ENCODE measurements at places on chromosomes 12 and 14.

- peak; percentile 97 for DNase-seq
These were observed 204.8 kb downstream of the NUAK1 start for GRCh38 chr12:105933671-105934665.

GRCh38 chr12:44158746-44159145 is 322.9 kb downstream of the TMEM117 start:
- no peak for DNase-seq

DNA sequence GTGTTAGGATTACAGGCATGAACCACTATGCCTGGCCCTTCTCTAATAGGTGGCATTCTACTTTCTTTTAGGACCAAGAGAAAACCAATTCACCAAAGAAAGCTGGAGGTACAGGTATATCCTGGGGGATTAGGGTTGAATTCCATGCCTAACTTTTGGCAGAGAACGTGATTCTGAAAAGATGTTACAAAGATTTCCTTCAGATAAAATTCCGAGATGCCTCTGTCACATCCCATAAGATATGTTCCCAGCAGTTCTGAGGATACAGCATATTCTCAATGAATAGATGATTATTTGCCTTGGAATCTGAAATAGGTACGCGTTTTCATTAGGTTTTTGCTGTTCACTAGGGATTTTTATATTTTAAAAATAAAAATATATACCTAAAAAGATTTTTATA is 111.9 kb upstream of the KRAS start:
- DNase-seq = no peak

GRCh38 chr12:66804563-66804974 is 125.7 kb upstream of the GRIP1 start:
- DNase-seq = no peak

- no peak for DNase-seq
These were observed 7.0 kb downstream of the KRT1 start for GRCh38 chr12:52673217-52673616.

GRCh38 chr12:51368640-51369517 is 22.3 kb downstream of the GALNT6 start:
- DNase-seq = peak; percentile 26

DNA sequence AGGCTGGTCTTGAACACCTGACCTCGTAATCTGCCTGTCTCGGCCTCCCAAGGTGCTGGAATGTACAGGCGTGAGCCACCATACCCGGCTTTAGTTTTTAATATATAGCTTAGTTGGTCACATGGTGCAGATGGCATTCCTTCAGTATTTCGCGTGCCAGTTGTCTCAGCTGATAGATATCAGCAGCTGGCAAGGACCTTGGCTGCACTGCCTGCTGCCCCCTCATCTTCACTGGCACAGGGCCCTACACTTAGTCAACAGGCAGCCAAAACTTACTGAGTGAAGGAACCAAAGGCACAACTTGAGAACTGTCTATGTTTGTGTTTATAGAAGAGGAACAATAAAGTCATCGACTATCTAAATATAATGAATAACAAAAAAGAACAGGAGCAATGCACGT is 31.0 kb downstream of the EID3 start:
- no peak for DNase-seq

GRCh38 chr12:58583940-58584339 is 336.4 kb downstream of the LRIG3 start:
- DNase-seq = no peak

GRCh38 chr14:35336494-35337268 is 44.5 kb downstream of the PSMA6 start:
- peak; percentile 47 for DNase-seq

- DNase-seq = no peak
These were observed 428.2 kb downstream of the ATP23 start for GRCh38 chr12:58369576-58369975.

- DNase-seq = no peak
These were observed 12.0 kb downstream of the SLC39A2 start for GRCh38 chr14:21011136-21011535.

GRCh38 chr12:57418255-57418654 is 12.6 kb downstream of the R3HDM2 start:
- no peak for DNase-seq

- DNase-seq = no peak
These were observed 35.1 kb downstream of the NIN start for GRCh38 chr14:50795909-50796308.

DNA sequence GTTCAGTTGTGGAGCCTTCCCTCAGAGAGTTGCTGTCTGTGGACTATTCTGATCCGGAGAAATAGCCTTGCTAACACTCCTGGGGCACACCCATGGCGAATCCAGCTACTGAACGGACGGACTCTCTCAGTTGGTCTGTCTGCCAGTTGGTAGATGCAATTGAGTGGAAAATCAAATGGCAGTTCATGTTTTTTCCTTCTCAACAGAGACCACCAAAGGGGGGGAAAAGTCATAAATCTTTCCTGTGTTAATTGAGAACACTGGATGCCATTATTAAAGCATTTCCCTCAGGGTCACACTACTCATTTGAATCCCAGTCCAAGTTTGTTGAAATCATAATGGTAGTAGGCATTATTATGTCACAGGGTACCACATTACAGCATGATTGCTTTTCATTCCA is 354.3 kb upstream of the FAR2 start:
- DNase-seq = no peak

GRCh38 chr12:109735051-109735521 is 21.5 kb downstream of the FAM222A start:
- no peak for DNase-seq

DNA sequence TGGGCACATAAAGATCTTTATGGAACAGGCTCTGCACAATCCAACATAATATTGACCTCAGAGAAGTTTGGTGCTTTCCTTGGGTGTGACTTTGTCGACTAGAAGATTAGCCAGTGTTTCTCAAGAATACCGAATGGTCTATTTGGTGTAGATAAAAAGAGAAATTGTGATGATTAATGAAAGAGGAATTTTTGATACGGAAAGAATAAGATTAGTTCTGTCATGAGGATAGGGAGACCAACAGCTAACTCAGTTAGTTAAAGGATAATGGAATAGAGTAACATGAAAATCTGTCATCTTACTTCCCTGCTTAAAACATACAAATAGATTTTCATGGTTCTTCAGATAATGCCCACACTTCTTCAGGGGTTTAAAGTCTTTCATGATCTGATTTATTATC is 24.2 kb downstream of the PTPRO start:
- DNase-seq = no peak

DNA sequence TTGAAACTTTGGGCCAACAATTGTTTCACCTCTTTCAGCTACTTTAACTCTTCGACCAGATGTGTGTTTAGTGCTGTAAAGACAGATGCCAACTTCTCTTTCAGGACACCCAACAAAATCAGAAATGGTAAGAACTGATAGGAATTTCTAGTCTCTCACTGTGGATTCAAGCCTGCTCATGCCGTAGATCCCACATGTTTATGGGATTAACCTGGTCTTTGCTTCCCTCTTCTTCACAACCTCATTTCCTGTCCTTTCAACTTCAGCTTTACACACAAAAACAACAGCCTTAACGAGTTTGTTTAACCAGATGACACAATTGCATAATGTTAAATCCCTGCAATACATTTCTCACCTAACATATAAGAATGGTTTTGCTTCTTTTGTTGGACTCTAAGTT is 1031.9 kb upstream of the LRFN5 start:
- no peak for DNase-seq

- DNase-seq = no peak
These were observed 73.9 kb downstream of the SYT1 start for GRCh38 chr12:78938341-78939084.

DNA sequence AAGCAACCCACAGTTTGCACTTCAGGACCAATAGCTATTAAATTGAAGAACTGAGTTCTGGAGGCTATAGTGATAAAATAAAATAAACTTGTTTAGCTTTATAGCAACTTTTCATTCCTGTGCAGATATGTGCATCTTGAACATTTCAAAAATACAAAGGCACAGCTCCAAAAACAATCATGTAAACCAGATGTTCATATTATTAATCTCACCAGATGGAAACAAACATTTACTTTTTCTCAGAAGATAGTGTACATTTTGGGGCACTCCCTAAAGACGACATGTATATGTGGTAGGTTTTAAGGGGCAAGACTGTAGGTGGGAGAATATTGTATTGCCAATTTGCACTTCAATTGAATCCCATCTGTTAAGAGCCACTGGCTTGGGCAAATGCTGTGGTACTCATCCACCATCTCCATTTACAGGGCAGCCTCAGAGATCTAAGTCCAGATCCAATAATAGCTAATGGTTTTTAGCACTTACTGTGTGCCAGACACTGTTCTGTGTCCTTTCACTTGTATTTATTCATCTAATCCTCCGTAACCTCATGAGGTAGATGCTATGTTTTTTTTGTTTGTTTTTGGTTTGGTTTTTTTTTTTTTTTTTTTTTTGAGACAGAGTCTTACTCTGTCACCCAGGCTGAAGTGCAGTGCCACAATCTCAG is 49.1 kb downstream of the PTGER2 start:
- no peak for DNase-seq

DNA sequence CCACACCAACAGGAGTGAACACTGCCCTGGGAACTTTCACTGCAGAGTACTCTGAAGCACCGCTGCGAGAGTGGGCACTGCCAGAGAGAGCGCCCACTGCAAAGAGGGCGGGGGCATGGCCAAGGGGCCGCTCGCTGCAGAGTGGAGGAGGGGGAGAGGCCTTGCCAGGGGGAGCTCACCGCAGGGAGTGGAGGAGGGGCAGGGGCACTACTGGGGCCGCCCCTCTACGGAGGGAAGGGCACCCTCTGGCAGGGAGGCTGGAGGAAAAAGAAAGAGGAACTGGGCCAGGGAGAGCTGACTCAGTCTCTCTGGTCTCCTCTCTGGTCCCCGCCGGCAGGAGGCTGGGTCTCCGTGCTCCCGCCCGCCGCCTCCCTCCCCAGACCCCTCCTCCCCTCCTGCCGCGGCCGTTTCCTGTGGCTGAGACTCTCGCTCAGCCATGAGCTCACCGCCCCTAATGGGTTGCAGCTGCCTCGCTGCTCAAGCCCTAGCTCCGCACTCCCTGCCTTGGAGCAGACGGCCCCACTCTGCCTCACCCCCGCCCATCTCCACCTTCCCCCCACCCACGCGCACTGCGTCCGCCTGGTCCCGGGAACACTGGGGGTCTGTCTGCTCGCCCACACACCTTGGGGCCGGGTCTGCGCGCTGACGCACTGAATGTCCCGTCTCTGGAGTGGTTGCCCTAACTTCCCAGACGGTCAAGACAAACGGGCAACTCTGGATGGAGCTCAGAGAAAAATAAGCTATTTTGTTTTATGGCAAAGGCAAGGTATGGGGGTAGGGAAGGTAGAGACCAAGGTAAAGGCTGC is 1.3 kb downstream of the ARHGEF40 start:
- DNase-seq = peak; percentile 97

DNA sequence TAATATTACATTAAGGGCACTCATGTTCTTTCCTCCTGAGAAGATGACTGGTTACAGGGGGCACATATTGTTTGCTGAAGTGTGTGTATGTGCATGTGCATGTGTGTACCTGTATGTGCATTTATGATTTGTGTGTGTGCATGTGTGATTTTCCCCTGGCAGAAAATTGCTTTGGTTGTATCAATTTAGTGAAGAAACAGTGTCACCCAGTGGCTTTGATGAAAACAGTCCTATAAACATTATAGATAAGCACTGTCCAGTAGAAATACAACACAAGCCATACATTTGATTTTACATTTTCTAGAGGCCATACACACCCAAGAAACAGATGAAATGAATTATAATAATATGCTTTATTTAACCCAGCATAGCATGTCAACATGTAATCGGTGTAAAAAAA is 8.6 kb downstream of the PDE3A start:
- peak; percentile 29 for DNase-seq

- no peak for DNase-seq
These were observed 154.9 kb upstream of the PZP start for GRCh38 chr12:9363145-9363544.

DNA sequence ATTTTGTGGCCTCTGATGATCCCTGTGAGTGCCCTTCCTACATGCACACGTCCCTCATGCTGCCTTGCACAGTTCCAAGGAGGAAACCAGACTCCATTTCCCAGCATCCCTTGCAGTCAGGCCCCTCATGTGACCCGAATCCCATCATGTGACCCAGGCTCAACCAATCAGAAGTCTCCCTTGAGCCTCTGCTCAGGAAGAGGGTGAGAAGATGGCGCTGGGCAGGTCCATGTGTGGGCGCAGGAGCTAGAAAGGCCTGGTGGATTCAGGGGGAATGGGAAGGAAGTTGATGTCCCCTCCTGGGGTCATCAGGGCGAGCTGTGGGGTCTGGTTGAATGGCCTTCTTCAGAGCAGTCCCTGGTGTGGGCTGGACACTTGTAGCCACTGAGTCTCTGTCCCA is 240.5 kb downstream of the ADGRD1 start:
- DNase-seq = no peak

DNA sequence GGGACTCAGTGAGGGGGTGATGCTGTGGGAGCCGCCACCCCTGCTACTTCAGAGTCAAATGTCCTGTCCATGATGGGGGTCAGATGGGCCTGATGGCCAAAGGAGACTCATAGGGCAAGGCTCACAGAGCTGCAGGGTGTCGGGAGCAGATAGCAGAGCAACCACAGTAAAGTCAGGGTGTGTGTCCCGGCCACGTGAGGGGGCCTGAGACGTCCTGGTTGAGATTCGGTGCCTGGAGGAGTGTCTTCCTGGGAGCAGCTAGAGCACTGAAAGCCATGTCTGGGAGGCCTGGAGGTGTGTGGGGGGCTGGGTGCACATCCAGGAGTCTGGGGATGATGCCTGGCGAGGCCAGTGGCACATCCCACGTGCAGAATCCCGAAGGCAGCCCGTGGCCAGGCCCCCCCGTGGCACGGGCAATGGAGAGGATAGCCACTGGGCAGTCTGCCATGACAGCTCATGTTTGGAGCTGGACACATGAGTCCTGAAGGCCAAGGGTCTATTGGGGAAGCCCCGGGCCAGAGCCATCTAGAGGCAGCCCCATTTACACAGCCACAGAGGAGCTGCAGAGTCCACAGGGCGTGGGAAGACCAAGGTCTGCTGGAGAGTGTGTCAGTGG is 308.0 kb upstream of the SFSWAP start:
- no peak for DNase-seq

GRCh38 chr12:57079821-57080220 is 1.2 kb upstream of the NEMP1 start:
- no peak for DNase-seq

- no peak for DNase-seq
These were observed 74.2 kb upstream of the SCAF11 start for GRCh38 chr12:46064548-46064947.

- peak; percentile 21 for DNase-seq
These were observed 143.6 kb downstream of the EMP1 start for GRCh38 chr12:13340149-13340548.

DNA sequence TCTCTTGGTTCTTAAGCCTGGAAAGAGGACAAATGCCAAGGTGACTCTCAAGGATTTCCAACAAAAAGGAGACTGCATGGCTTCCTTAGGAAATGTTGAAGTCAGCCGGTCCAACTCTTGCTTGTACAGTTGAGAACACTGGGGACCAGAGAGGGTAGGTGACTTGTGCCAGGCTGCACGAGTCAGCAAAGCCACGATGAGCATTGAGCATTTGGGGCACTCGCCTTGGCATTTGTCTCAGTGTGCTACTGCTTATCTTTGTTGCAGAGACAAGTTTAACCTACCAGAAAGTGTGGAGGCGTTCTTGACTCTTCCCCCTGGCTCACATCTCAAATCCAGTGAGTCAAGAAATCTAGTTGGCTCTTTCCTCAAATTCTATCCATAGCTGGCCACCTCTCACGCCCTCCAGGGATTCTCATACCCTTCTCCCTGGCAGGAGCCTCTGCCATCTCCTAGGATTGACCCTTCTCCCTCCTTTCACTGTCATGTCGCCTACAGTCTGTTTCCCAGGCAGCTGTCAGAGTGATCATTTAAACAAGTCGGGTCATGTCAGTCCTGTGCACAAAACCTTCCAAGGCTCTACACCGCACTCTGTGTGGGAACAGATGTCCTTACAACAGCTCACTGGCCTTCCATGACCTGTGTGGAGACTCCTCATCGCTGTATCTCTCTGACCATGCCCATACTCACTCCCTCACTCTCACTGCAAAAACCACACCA is 17.2 kb upstream of the KRT83 start:
- no peak for DNase-seq

Data from fibroblast of skin of abdomen (primary cell).